Mucosa of descending colon (tissue), 3 donors: ENCODE measurements at places on chromosomes 2 and 18. TPM values are rescaled to one million over a fixed set of nuclear protein-coding genes. Genes with fewer than 3 reads are reported as not detected.

Gene PRSS56
- total RNA-seq, result not detected

Gene CYP1B1
- total RNA-seq, result 1.6 TPM

Gene INHBB
- total RNA-seq, result 0.10 TPM

Gene SLC11A1
- 7.8 TPM for total RNA-seq

Gene KCNS3
- 21.6 TPM for total RNA-seq

Gene BCL11A
- total RNA-seq, result 22.8 TPM

Gene CRYBA2
- total RNA-seq, result 1.2 TPM

Gene SPR
- 60.9 TPM for total RNA-seq

Gene GLS
- total RNA-seq, result 49.8 TPM

Gene CRYGC
- not detected for total RNA-seq

Gene SOWAHC
- total RNA-seq, result 44.0 TPM

Gene SLC4A5
- 2.1 TPM for total RNA-seq

Gene NCKAP5
- 2.3 TPM for total RNA-seq

Gene CAPN14
- not detected for total RNA-seq

Gene MAP3K19
- total RNA-seq, result not detected

Gene FAM228A
- not detected for total RNA-seq

Gene RFTN2
- total RNA-seq, result 1.9 TPM

Gene INHA
- 0.19 TPM for total RNA-seq
